NCI-H510A (cell line): ENCODE measurements at places on chromosomes 7 and 10.
A peak's percentile ranks its signal among the peaks of the same experiment; 100 is the strongest.

GRCh38 chr10:34581801-34582532 lies 233.1 kb downstream of the PARD3 start:
- DNase-seq: no peak

GRCh38 chr10:33674986-33675599 lies 340.6 kb upstream of the NRP1 start:
- no peak for DNase-seq

- no peak for DNase-seq
Observed at GRCh38 chr10:76950354-76950753, 687.3 kb downstream of the KCNMA1 start.

DNA sequence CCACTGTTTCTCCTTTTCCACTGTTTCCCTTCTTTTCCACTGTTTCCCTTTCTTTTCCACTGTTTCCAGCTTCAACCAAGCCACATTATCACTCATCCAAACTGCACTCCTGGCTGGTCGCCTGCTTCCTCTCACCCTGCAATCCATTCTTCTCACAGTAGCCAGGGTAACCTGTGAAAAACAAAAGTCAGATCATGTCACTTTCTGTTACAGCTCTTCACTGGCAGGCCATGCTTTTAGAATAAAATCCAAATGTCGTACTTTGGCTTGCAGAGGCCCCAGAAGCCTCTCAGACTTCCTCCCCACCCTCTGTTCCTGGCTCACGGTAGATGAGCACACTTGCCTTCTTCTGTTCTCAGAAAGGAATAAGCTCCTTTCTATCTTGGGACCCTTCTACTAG lies 33.9 kb downstream of the STARD3NL start:
- DNase-seq: no peak

GRCh38 chr10:1094112-1095057 lies 38.2 kb downstream of the WDR37 start:
- DNase-seq: no peak

- DNase-seq: no peak
Observed at GRCh38 chr7:66913118-66914037, 7.6 kb upstream of the TMEM248 start.

DNA sequence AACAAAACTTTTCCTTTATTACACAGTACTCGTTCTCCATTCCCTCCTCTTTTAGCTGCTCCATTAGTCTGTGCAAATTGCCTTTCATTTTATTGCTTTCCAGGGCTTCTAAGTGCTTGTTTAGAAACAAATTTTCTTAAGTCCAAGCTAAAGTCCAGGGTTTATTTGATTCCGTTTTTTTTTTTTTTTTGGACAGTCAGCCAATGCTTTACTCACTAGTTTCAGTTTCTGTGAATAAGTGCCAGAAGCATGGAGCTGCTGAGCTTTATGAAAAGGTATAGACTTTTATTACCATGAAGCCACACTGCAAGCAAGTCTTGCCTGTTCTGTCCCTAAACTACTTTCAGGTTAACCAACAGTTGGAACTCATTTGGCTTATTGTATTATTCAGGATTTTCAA lies 455.0 kb downstream of the GFRA1 start:
- no peak for DNase-seq

- DNase-seq: no peak
Observed at GRCh38 chr10:49093922-49094321, 21.4 kb downstream of the VSTM4 start.

- peak; percentile 83 for DNase-seq
Observed at GRCh38 chr10:102352066-102352715, 43.3 kb upstream of the NFKB2 start.
